ENCODE measurements at places on chromosomes 1 and 21.

- H3K36me3 ChIP-seq: no peaks in the 10 kb centered on the region
- no peak overlapping the region for H3K27ac ChIP-seq
- H3K27me3 ChIP-seq: peaks cover 56% of the 10 kb centered on the region
- DNase-seq: no peak
Observed at GRCh38 chr1:165595246-165595938, 35.6 kb upstream of the MGST3 start.

DNA sequence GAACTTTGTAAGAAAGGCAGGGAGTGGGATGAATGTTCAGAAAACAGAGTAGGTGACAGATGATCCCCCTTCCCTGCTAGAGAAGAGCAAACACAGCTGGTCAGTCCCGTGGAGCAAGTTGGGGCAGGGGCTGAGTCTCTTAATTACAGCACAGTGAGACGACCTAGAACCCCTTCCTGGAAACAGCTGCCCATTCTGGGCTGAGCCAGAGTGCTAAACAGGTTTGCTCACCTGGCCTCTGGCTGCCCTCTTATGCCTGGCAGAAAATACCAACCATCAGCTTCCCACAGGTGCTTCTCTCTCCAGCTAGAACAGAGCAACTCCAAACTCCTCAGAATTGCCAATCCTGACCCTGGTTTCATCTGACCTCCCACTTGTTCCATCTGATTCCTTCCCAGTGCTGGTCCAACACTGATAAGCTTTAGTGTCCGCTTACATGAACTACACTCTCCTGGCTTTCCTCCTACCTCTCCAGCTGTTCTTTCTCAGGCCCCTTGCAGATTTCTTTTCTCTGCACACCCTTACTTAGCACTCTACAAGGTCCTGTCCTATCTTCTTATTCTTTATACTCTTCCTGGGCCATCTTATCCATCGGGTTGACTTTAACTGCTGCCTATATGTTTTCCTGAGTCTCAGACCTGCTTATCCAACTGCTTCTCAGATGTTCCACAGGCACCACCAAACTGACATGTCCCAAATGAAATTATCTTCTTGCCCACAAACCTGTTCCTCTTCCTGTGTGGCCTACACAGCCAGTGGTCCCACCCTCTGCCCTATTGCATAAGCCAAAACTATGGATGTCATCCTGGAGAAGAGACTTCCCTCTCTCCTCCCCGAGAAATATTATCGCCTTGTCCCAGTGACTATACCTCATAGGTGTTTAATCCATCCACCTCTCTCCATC, 22.6 kb upstream of the COL9A2 start:
- no peak overlapping the region for H3K27ac ChIP-seq
- DNase-seq: no peak
- no peaks in the 10 kb centered on the region for H3K36me3 ChIP-seq
- H3K4me3 ChIP-seq: no peak overlapping the region
- H3K27me3 ChIP-seq: no peaks in the 10 kb centered on the region

DNA sequence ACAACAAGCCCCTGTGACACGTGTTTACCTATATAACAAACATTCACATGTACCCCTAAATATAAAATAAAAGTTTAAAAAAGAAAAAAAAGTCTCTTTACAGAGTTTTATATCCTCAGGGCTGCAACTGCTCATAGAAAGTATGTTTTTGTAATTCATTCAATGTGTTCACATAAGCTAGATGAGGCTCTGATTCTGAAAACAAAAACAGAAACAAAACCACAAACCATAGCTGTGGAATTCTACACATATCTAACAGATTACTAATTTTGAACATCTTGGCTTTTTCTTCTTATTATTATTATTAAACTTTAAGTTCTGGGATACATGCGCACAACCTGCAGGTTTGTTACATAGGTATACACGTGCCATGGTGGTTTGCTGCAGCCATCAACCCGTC, 579.6 kb upstream of the ZRANB2 start:
- H3K27ac ChIP-seq: no peak overlapping the region
- no peaks in the 10 kb centered on the region for H3K27me3 ChIP-seq
- no peak overlapping the region for H3K4me3 ChIP-seq
- no peaks in the 10 kb centered on the region for H3K4me1 ChIP-seq

- no peak for DNase-seq
- H3K27ac ChIP-seq: no peak overlapping the region
- no peak overlapping the region for H3K4me3 ChIP-seq
- no peaks in the 10 kb centered on the region for H3K36me3 ChIP-seq
- H3K27me3 ChIP-seq: peaks cover 4% of the 10 kb centered on the region
- peaks cover 9% of the 10 kb centered on the region for H3K4me1 ChIP-seq
Observed at GRCh38 chr1:117567435-117567834, 38.4 kb upstream of the TENT5C start.

DNA sequence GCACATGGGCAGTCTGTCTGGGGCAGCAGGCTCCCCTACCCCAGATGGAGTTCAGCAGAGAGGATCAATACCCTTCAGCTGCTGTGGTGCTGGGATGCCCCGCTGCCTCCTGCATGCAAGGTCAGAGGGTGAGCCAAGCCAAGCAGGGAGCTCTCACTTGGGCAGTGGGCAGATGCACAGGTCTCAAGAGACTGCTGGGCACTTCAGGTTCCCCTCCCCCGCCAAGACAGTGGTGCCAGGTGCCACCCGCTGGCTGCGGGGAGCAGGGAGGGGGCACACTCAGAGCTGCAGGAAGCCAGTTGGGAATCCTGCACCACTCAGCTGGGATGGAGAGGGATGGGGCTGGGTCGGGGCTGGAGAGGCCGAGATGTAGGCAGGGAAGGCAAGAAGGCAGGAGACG, 15.8 kb upstream of the EVA1B start:
- H3K36me3 ChIP-seq: peaks cover 11% of the 10 kb centered on the region
- H3K27ac ChIP-seq: no peak overlapping the region
- H3K27me3 ChIP-seq: no peaks in the 10 kb centered on the region
- DNase-seq: no peak
- H3K4me1 ChIP-seq: peaks cover 8% of the 10 kb centered on the region

DNA sequence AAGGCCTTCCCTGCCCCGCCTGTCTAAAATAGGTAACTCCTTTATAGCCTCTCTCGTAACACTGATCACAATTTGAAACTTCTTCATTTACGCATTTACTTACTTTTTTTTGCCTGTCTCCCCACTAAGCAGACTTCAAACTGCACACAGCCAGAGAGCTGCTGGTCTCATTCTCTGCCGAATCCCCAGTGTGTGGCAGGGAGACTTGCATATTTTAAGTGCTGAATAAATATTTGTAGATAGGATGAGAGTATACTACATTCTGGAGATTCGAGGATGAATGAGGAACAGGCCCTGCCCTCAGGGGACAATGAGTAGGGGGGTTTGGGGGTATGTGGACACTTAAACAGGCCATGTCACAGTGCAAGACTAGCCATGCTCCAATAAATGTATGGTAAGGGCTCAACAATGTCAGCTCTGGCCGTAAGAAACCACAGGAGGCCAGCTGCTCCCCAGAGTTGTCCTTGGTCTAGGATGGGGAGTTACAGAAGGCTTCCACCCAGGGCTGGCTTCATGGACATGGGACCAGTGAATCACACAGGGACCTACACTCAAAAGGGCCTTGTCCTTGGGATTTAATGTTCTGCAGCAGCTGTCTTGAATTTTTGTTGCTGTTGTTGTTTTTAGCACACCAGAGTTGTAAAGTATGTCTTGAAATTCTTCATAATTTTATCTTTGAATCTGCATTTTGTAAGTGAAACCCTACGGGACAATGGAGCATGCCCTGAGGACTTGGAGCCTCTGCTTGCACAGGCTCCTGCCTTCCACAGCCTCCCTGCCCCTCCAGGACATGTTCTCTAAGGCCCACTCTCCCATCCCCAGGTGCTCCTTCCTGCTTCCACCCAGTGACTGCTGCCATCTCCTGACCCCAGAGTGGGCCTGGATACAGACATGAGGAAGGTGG, 8.5 kb downstream of the DIO1 start:
- H3K4me3 ChIP-seq: no peak overlapping the region
- no peaks in the 10 kb centered on the region for H3K27me3 ChIP-seq
- no peak for DNase-seq
- H3K27ac ChIP-seq: no peak overlapping the region
- H3K36me3 ChIP-seq: no peaks in the 10 kb centered on the region

- no peak overlapping the region for H3K4me3 ChIP-seq
- no peaks in the 10 kb centered on the region for H3K4me1 ChIP-seq
- no peak overlapping the region for H3K27ac ChIP-seq
- DNase-seq: no peak
- no peaks in the 10 kb centered on the region for H3K36me3 ChIP-seq
Observed at GRCh38 chr21:45870421-45870820, 111.1 kb upstream of the COL6A1 start.

DNA sequence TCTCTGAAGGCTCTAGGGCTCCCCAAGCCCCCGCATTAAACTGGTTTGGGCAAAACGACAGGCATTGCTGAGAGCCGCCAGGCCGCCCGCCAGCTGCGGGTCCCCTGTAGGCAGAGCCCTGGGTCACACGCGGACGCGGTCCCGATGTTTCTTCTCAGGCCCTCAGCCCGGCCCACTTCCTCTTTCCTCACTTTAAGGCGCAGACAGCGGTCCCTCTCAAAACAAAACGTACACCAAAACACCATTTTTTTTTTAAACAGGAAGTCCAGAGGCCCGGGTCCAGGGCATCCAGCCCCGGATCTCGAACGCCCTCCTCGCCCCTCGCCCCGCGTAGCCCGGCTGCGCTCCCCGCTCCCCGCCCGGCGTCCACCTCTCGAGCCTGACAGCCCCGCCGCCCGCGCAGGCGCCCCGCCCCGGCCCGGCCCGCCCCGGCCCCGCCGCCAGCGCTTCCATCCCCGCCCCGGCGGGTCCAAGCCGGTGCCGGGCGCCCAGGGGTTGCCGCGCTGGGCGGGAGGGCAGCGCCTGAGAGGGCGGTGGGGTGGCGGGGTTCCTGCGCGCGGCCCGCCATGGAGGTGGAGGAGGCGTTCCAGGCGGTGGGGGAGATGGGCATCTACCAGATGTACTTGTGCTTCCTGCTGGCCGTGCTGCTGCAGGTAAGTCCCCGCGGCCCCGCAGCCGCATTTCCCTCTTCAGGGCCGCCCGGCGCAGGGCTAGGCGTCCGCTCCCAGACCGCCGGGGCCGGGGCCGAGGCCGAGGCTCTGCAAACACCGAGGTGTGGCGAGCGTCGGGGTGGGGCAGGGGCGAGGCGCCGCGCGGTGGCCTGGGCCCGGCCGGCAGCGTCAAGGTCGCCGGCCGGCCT, at the start of gene SLC22A15:
Gene SLC22A15 (plus strand): TSS at position 452 of the 859 bp plus-strand sequence. CDS start 115 bp downstream, at position 567.
- peak; percentile 21 for DNase-seq
- H3K27me3 ChIP-seq: peaks cover 68% of the 10 kb centered on the region
- peaks cover 7% of the 10 kb centered on the region for H3K4me1 ChIP-seq
- peak within 1 kb of the TSS; percentile 91 for H3K4me3 ChIP-seq
- H3K36me3 ChIP-seq: no peaks in the 10 kb centered on the region
- peak within 1 kb of the TSS; percentile 69 for H3K27ac ChIP-seq

GRCh38 chr1:50620680-50621329, 197.6 kb upstream of the DMRTA2 start:
- H3K36me3 ChIP-seq: peaks cover 5% of the 10 kb centered on the region
- no peak for DNase-seq
- H3K4me1 ChIP-seq: peaks cover 1% of the 10 kb centered on the region
- H3K27me3 ChIP-seq: no peaks in the 10 kb centered on the region
- H3K27ac ChIP-seq: no peak overlapping the region

- DNase-seq: no peak
- peaks cover under 1% of the 10 kb centered on the region for H3K27me3 ChIP-seq
- no peak overlapping the region for H3K27ac ChIP-seq
- H3K4me3 ChIP-seq: peak overlapping the region; percentile 97
Observed at GRCh38 chr21:38807986-38808385, 2.3 kb downstream of the ETS2 start.

DNA sequence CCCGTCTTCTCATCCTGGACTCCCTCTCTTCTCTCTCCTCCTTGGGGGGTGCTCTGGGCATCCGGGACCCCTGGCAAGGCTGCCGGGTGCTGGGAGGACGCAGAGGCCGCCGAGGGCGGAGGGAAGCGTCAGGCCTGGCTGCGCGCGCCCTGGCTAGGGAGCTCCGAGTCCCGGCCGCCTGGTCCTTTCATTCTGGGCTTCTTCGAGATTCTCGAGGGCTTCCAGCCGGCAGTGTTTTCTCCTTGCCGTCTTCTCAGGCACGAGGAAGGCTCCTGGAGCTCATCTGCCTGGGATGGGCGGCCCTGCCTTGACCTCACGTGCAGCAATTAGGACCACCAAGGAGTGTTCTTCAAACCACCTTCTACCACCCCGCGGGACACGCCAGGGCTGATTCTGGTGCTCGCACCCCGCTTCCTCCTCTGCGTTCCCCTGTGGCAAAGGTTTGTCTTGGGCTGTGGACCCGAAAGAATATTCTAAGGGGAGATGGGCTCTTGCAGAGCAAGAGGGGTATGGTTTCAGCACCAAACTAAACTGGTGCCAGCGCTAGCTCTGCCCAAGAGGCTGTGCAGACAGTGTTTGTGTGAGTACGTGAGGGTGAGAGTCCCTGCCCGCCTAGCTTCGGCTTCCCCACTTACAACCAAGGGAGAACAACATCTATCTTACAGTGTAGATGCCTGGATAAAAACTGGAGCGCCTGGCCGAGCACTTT, 36.5 kb downstream of the PIK3CD start:
- no peak for DNase-seq
- H3K27me3 ChIP-seq: no peaks in the 10 kb centered on the region
- H3K4me1 ChIP-seq: peaks cover 50% of the 10 kb centered on the region
- H3K36me3 ChIP-seq: peaks cover 37% of the 10 kb centered on the region

DNA sequence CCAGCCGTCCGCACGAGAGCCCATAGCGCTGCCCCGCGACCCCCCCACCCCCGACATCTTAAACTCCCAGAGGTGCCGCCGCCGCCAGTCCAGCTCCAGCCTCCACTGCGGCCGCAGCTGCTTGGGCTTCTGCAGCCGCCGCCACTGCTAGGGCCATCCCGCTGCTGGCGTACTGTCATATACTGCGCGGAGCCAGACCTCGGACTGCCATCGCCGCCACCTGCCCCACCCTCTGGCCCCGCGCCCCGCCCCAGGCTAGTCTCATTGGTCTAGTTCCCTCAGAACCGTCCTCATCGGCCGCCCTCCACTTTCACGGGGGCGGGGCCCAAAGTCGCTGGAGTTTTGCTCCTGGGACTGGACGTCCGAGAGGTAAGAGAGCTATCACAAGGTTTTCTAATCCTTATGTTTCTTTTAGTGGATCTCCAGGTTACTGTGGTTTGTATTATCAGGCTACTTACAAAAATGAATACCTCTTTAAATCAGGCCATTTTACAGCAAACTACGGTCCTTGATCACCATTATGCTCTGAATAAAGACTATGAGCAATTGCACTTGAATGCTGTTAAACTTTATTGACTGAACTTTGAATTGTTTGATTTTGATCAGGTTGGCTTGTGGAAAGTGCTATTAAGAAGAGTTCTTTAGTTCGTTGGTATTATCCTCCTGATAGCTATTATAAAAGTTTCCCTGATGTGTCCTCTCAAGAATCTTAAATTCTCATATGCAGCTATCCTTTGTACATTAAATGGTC, 2.8 kb upstream of the CD1D start:
- DNase-seq: peak; percentile 37
- peaks cover 14% of the 10 kb centered on the region for H3K4me1 ChIP-seq
- H3K27me3 ChIP-seq: peaks cover 72% of the 10 kb centered on the region
- no peak overlapping the region for H3K27ac ChIP-seq

GRCh38 chr1:78834201-78834741, 172.3 kb downstream of the ADGRL4 start:
- H3K27ac ChIP-seq: no peak overlapping the region
- no peak overlapping the region for H3K4me3 ChIP-seq
- H3K36me3 ChIP-seq: no peaks in the 10 kb centered on the region
- no peak for DNase-seq
- H3K4me1 ChIP-seq: peaks cover 7% of the 10 kb centered on the region
